Omental fat pad (tissue), 4 donors: ENCODE measurements at places on chromosomes 1 and 21.

GRCh38 chr1:221756830-221757551 is 15.1 kb upstream of the DUSP10 start:
- no peak for DNase-seq

DNA sequence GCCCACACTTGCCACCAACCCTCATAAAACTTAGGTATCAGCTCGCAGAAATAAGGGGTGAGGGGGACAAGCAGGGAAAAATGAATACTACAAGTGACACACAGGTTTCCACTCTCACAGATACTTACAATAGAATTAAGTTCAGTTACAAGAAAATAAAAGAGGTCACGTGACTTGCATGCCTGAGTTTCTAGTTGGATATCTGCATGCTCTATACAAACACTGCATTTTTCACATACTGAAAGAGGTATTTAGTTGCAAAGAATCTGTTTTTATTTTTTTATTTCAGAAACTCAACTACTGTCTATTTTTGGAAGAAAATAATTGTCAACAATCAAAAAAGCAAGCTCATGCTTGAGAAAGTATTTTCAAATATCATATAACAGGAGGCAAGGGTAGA is 43.5 kb downstream of the DPYD start:
- no peak for DNase-seq

DNA sequence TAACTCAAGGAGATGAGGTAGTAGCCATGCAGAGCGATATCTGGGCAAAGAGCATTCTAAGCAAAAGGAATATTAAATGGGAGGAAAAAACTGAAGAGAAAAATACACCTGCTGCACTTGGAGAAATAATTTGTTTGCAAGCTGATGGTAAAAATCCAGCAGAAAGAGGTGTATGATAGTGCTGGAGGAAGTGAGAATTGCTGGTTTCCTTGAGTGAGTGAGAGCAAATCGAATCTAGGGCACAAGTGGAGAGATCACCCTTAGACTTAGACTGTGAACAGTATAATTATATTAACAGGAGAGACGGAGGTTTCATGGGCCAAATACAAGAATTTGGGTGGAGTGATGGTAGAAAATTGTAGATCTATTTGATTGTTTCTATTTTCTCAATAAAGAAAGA is 2.7 kb upstream of the CR1 start:
- no peak for DNase-seq

DNA sequence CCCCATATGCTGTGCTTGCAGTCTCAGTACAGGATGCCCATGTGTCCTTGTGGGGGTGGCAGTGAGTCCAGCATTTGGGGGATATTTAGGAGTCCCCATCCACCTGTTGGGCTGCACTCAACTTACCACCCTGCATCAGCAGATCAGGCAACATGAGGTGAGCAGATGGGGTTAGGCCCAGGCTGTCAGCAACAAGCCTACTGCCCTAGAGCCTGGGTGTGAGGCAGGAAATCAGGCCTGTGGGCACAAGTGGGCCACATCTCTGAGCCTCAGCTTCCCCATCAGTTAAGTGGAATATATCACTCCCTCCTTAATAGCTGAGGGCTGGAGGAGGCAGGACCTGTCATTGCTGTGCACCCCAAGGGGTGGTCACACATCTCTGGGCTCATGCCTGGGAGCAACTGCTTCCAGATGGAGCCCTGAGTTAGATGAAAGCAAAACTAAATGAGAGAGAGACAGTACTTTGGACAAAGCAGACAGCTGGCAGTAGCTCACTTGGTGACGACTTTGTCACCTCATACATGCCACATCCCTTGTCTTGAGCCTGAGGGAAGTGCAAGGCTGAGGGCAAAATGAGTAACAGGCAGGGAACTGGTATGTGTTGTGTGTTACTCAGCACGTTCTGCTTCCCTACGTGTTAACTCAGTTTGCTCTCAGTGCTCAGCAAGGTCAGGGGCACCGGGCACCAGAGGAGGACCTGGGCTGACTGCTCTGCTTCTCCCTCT is 48.4 kb downstream of the TRIM11 start:
- DNase-seq = no peak

DNA sequence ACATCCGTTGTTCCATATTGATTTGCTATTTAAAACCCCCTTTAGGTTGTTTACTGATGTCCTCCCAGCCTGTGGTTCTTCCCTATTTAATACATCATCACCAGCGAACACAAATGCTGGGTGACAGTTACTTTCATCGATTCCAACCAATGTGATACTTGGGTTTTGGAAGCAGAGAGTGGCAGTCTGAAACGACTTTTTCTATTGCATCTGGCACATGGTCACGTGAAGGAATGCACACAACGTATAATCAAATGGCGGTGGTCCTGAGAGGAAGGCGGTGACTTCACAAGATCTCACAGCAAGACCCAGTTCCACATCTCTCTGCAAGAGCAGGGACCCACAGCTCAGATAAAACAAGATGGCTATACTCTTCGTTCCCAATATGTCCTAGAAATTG is 213.9 kb downstream of the DSCAM start:
- no peak for DNase-seq

DNA sequence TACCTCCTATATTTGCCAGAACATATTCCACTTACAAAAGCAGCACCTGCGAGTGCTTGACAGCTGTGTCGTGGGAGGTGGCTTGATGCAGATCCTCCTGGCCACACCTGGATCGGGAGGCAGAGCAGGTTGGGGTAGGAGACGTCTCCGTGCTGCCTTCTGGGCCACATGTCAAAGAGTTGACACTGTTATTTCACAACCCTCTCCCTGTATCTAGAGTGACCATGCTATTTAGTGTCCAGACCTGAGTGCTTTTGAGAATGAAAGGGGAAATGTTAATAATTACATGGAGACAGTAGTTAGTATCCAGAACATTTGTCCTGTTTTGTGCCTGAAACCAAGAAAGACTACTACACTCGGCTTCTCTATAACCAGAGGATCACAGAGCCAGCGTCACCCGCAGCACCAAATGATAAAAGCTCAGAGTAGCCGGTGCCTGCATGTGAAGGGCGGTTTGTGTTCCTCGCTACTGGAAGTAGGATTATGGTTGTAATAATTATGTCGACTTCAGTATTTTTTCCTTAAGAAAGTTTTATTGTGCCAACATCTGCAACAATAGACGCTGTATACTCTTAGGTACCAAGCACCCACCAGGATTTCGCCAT is 77.1 kb downstream of the GALNT2 start:
- no peak for DNase-seq

- no peak for DNase-seq
These were observed at the start of gene FCRL3 for GRCh38 chr1:157700732-157701131. FCRL3 (minus strand) TSS chr1:157700769; CDS start chr1:157700489, 280 bp downstream.

GRCh38 chr1:65694933-65695332 is 97.8 kb upstream of the PDE4B start:
- no peak for DNase-seq
